Activated T-helper 2 cell treated with anti-CD3 and anti-CD28 coated beads, Interferon-gamma antibody, Interleukin-2, Interleukin-4, amounts not matched to agents 10 μg/mL and 5 μg/mL and 100 μg/mL, durations not matched to agents 14 hours and 24 hours and 36 hours (primary cell): ENCODE measurements at places on chromosomes 4 and X. TPM values are rescaled to one million over a fixed set of nuclear protein-coding genes. Genes with fewer than 3 reads are reported as not detected.

Gene GATA1
- total RNA-seq: not detected in 2 replicates

Gene IDUA
- total RNA-seq: 23.6 and 25.5 TPM in 2 replicates

Gene SH2D1A
- 54.9 and 57.7 TPM in 2 replicates for total RNA-seq

Gene GYPE
- 0.21 and 0.25 TPM in 2 replicates for total RNA-seq

Gene STK32B
- total RNA-seq: not detected in 2 replicates

Gene UCHL1
- 0.48 and 0.83 TPM in 2 replicates for total RNA-seq

Gene BEX1
- total RNA-seq: not detected in 2 replicates

Gene FHL1
- total RNA-seq: 4.5 and 8.1 TPM in 2 replicates

Gene NAP1L5
- 5.6 TPM in 2 replicates for total RNA-seq

Gene PNMA5
- not detected in 2 replicates for total RNA-seq

Gene TSPAN7
- total RNA-seq: not detected in 2 replicates

Gene COX18
- total RNA-seq: 20.9 and 21.3 TPM in 2 replicates

Gene NXF2B
- not detected in 2 replicates for total RNA-seq

Gene VEGFD
- total RNA-seq: not detected in 2 replicates

Gene NSD2
- 208 and 214 TPM in 2 replicates for total RNA-seq

Gene GRIA3
- not detected in 2 replicates for total RNA-seq

Gene USP11
- total RNA-seq: 37.2 and 39.5 TPM in 2 replicates

Gene NCAPG
- 55.9 and 58.2 TPM in 2 replicates for total RNA-seq

Gene PLAC8
- total RNA-seq: 31.5 and 41.8 TPM in 2 replicates

Gene MAGEB5
- not detected in 2 replicates for total RNA-seq

Gene GAGE12H
- not detected in 2 replicates for total RNA-seq

Gene GYG2
- total RNA-seq: not detected in 2 replicates

Gene CXCL1
- not detected in 2 replicates for total RNA-seq

Gene ADH1C
- total RNA-seq: not detected in 2 replicates

Gene EVC
- 1.7 and 2.0 TPM in 2 replicates for total RNA-seq

Gene DEFB131A
- not detected in 2 replicates for total RNA-seq

Gene LYAR
- 61.6 and 61.7 TPM in 2 replicates for total RNA-seq

Gene ZMAT1
- 1.7 and 2.5 TPM in 2 replicates for total RNA-seq

Gene TENM3
- 0.05 and 0.09 TPM in 2 replicates for total RNA-seq

Gene CORIN
- 0.30 and 0.32 TPM in 2 replicates for total RNA-seq

Gene BEND2
- total RNA-seq: not detected in 2 replicates

Gene ADH1B
- not detected in 2 replicates for total RNA-seq

Gene PNMA6F
- not detected in 2 replicates for total RNA-seq

Gene PAGE2B
- total RNA-seq: 0.41 and 1.1 TPM in 2 replicates

Gene GLRA3
- total RNA-seq: not detected in 2 replicates

Gene CT47B1
- not detected in 2 replicates for total RNA-seq

Gene SHISA3
- total RNA-seq: 0.80 and 1.2 TPM in 2 replicates

Gene FAM9B
- total RNA-seq: 0.41 and 0.87 TPM in 2 replicates

Gene PROM1
- total RNA-seq: 0.46 and 0.64 TPM in 2 replicates

Gene TMEM255A
- total RNA-seq: not detected in 2 replicates

Gene SLC10A6
- not detected in 2 replicates for total RNA-seq

Gene UGT2B11
- not detected in 2 replicates for total RNA-seq

Gene KLB
- total RNA-seq: not detected in 2 replicates

Gene GRID2
- not detected in 2 replicates for total RNA-seq

Gene IL9R
- total RNA-seq: 54.7 and 64.9 TPM in 2 replicates

Gene FOXR2
- total RNA-seq: not detected in 2 replicates

Gene CLGN
- 0.11 and 0.30 TPM in 2 replicates for total RNA-seq

Gene MFAP3L
- 0.14 and 0.16 TPM in 2 replicates for total RNA-seq
